ENCODE measurements at places on chromosomes 12 and 14.

DNA sequence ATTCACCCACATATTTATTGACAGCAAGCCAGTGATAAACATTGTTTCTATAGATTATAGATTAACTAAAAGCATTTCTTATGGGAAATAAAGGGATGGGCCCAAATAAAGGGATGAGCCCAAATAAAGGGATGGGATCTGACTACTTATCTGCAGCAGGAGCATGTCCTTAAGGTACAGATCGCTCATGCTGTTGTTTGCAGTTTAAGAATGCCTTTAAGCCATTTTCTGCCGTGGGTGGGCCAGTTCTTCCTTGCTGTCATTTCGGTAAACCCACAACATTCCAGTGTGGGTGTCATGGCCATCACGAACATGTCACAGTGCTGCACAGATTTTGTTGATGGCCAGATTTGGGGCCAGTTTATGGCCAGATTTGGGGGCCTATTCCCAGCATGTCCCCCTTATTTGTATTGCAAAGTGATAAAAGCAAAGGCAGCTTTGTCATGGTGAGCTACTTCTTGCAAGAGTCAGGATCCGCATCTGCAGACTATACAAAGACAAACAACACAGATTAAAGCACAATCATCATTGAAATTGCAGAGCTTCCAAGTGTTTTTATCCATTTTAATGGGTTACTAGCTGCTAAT lies 700.7 kb downstream of the LRFN5 start:
- no peak for DNase-seq

GRCh38 chr14:74360163-74360562 lies 11.9 kb downstream of the VRTN start:
- DNase-seq: no peak

GRCh38 chr12:89893972-89894706 lies 185.5 kb upstream of the ATP2B1 start:
- DNase-seq: no peak

DNA sequence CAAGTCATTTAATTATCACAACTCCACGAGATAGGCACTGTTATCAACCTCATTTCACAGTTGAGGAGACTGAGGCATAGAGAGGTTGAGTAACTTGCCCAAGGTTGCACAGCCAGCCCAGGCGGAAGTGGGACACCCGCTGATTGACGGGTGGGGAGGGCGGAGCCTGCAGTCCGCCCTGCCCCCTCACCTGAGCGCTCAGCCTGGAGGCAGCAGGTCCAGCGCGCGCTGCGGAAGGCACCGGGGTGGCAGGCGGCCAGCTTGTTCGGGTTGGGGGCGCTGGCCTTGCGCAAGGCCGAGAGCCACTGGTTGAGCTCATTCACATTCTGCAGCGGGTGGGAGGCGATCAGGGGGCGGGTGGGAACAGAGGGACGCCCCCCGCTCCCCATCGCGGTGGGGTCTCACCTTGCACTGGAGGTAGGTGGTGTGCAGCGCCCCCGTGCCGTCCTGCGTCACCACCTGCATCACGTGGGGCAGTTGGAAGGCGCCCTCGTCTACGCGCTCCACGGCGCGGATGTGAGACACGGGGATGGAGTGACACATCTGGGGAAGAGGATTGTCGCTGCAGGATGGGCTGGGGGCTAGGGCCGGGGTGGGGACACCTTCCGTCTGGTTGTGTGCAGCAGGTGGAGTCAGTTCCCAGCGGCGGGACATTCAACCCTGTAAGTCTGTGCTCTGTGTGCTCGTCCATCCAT lies 31.7 kb downstream of the RASAL1 start:
- DNase-seq: no peak

DNA sequence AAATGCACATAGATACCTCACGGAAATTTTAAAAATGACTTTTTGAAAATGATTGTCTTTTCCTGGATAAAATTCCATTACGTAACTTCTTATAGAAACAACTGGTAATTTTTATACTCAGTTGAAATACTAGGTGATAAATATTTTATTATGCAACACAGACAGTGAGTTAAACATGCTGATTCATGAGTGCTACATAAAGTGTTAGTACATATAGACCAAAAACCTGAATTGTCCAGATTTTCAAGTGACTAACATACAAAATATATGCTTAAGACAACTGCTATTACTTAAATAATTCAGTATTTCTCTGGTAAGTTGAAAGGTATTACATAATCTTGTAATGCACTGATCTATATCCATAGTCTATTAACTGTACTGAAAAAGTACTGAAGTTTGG lies 11.9 kb downstream of the PTPRO start:
- DNase-seq: no peak

DNA sequence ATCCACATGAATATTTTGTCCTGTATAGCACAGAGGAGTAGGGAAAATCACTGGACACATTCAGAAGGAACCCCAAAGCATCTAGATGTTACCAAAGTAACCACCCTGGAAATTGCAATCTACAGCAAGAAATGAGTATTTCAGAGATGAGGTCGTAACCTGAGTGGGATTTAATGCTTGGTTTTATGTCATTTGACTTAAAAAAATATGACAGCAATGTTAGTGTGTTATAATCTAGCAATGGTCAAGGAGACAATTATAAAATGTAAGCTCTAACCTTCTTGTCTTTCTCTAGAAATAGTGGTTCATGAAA lies 256.6 kb downstream of the NAV3 start:
- DNase-seq: no peak

DNA sequence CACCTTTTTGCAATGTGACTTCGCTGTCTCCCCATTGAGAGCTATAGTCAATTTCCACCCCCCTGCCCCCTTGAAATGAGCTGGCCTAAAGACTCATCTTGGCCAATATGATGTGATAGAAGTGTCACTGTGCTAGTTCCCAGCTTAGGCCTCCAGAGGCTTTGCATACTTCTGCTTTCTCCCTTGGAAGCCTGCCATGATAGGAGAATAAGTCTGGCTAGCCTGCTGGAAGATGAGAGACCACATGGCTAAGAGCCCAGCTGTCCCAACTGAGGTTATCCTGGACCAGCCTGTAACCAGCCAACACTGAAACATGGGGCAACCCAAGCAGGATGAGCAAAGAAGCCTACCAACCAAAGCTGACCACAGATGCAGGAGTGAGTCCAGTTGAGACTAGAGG lies 196.9 kb downstream of the GRIN2B start:
- no peak for DNase-seq

- DNase-seq: no peak
These were observed 16.3 kb downstream of the MUCL1 start for GRCh38 chr12:54870617-54871016.

GRCh38 chr12:7612851-7613250 lies 52.9 kb downstream of the APOBEC1 start:
- DNase-seq: no peak
